ENCODE measurements at places on chromosomes 16 and 17. TPM values are rescaled to one million over a fixed set of nuclear protein-coding genes. Genes with fewer than 3 reads are reported as not detected.

AATF gene
- total RNA-seq, result 32.7 TPM

RAP1GAP2 gene
- 8.4 TPM for total RNA-seq

AANAT gene
- total RNA-seq, result not detected

SCNN1G gene
- 5.4 TPM for total RNA-seq

SPN gene
- 0.67 TPM for total RNA-seq

CDH13 gene
- total RNA-seq, result 3.4 TPM

PYDC1 gene
- not detected for total RNA-seq

KRT15 gene
- total RNA-seq, result not detected

TBX6 gene
- total RNA-seq, result 2.1 TPM

RASD1 gene
- 149 TPM for total RNA-seq

BCL6B gene
- total RNA-seq, result 18.9 TPM

GRCh38 chr17:74567397-74567796, at the start of gene CD300H:
TSS of gene CD300H (minus strand) at chr17:74567509.
- no peak within 1 kb of the TSS for H3K4me3 ChIP-seq
- H3K36me3 ChIP-seq, result no peaks in the 10 kb centered on the region
- H3K27me3 ChIP-seq, result no peaks in the 10 kb centered on the region
- H3K27ac ChIP-seq, result no peak within 1 kb of the TSS
- no peaks in the 10 kb centered on the region for H3K4me1 ChIP-seq

DNA sequence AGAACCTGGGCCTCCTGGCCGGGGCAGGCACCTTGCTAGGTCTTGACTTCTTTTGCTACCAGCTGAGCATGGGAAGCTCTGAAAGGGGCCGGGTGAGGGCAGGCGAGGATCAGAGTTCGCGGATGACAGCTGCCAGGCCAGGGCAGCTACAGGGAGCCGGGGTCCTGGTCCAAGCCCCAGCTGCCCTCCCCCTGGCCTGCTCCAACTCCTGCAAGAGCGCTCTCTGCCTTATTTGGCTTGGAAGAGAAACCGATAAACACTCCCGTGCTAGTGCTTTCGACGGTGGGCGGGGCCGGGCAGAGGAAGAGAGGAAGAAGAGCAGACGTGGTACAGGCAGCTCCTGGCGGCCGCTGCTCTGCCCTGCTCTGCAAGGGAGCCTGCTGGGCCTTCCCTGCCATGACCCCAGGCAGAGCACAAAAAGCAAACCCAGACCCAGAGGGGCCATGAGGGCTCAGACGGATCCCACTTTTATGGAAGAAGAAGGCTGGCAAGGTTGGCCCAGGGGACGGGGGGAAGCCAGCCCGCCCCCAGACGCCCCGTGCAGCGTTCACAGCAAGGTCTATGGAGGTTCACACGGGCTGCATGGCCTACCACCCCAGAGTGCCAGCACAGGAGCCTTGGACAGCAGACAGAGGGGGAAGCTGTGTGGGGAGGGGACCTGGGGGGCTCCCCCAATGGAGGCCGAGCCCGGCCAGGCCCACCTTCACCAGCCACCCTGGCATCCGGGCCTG, 25.6 kb downstream of the PIEZO1 start:
- peaks cover 69% of the 10 kb centered on the region for H3K4me1 ChIP-seq
- DNase-seq, result peak; percentile 39
- H3K4me3 ChIP-seq, result no peak overlapping the region
- H3K27ac ChIP-seq, result no peak overlapping the region

DNA sequence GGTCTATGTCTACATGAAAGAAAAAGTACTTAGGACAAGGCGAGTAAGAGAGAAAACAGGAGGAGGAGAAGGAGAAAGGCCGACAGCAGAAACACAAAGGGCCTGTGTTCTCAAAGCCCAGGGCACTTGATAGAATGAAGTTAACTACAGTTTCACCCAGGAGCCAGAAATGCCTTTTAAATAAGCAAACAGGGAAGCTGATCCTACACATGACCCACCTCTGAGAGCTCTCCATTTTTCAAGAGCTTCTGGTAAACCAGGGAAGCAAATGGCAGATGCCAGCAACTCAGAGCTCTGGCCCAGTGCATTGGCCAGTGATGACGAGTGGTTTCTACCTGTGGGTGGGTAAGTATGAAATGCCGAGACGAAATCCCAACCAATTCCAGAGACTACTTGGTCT, 163.4 kb downstream of the ZFHX3 start:
- peaks cover 75% of the 10 kb centered on the region for H3K4me1 ChIP-seq
- no peak overlapping the region for H3K4me3 ChIP-seq
- H3K36me3 ChIP-seq, result peaks cover 15% of the 10 kb centered on the region
- peak overlapping the region; percentile 84 for H3K27ac ChIP-seq
- peak; percentile 80 for DNase-seq

GRCh38 chr16:29824589-29825144, 4.4 kb downstream of the MVP start:
- H3K36me3 ChIP-seq, result no peaks in the 10 kb centered on the region
- H3K27me3 ChIP-seq, result no peaks in the 10 kb centered on the region
- DNase-seq, result no peak

DNA sequence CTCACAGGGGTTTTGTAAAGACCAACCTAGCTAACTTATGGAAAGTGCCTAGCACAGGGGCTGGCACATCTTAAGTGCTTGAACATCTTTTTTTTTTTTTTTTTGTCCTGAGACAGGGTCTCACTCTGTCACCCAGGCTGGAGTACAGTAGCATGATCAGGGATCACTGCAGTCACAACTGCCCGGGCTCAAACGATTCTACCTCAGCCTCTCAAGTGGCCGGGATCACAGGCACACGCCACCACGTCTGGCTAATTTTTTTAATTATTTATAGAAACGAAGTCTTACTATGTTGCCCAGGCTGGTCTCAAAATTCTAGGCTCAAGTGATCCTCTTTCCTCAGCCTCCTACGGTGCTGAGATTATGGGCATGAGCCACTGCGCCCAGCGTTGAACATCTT, 1.3 kb downstream of the LYRM9 start:
- no peaks in the 10 kb centered on the region for H3K27me3 ChIP-seq
- H3K36me3 ChIP-seq, result no peaks in the 10 kb centered on the region
- peaks cover 32% of the 10 kb centered on the region for H3K4me1 ChIP-seq
- no peak overlapping the region for H3K4me3 ChIP-seq
- no peak for DNase-seq

- H3K4me1 ChIP-seq, result no peaks in the 10 kb centered on the region
- H3K27ac ChIP-seq, result no peak overlapping the region
- DNase-seq, result no peak
- H3K27me3 ChIP-seq, result no peaks in the 10 kb centered on the region
- no peak overlapping the region for H3K4me3 ChIP-seq
Measured at GRCh38 chr17:82638183-82638773, 10.0 kb downstream of the WDR45B start.

GRCh38 chr17:68569346-68569745, 31.8 kb downstream of the FAM20A start:
- no peak for DNase-seq
- H3K4me1 ChIP-seq, result peaks cover 20% of the 10 kb centered on the region
- H3K4me3 ChIP-seq, result no peak overlapping the region
- H3K27me3 ChIP-seq, result no peaks in the 10 kb centered on the region
- H3K36me3 ChIP-seq, result no peaks in the 10 kb centered on the region

GRCh38 chr17:74599448-74599939, 7.4 kb upstream of the CD300LD start:
- H3K36me3 ChIP-seq, result no peaks in the 10 kb centered on the region
- DNase-seq, result no peak

- H3K27me3 ChIP-seq, result no peaks in the 10 kb centered on the region
- H3K4me1 ChIP-seq, result peaks cover 25% of the 10 kb centered on the region
- H3K27ac ChIP-seq, result no peak overlapping the region
- no peak overlapping the region for H3K4me3 ChIP-seq
- peaks cover 31% of the 10 kb centered on the region for H3K36me3 ChIP-seq
Measured at GRCh38 chr16:85676466-85676865, 12.3 kb downstream of the GINS2 start.

- DNase-seq, result no peak
- H3K4me1 ChIP-seq, result no peaks in the 10 kb centered on the region
- H3K4me3 ChIP-seq, result no peak overlapping the region
- no peaks in the 10 kb centered on the region for H3K36me3 ChIP-seq
- H3K27me3 ChIP-seq, result no peaks in the 10 kb centered on the region
- H3K27ac ChIP-seq, result no peak overlapping the region
Measured at GRCh38 chr17:61073799-61074513, 325.7 kb upstream of the TBX2 start.

DNA sequence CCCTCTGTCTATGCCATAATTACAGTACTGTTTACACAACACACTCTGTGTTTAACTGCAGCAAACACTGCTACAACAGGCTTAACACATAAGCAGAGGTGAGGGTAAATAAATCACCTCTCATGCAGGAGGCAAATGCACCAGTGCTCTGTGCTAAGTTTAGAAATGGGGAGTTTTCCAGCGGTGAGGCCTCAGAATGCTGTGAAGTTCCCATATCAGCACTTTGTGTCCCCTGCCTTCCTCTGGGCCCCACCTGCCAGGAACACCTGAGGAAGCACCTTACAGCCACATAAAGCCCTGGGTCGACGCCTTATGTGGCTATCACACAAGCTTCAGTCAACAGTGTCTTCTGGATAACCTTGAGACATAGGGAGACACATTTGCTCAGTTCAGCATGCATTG, 304.5 kb downstream of the HAPSTR1 start:
- H3K4me3 ChIP-seq, result no peak overlapping the region
- H3K27me3 ChIP-seq, result no peaks in the 10 kb centered on the region
- no peak for DNase-seq
- no peaks in the 10 kb centered on the region for H3K36me3 ChIP-seq
- H3K27ac ChIP-seq, result no peak overlapping the region

- no peak overlapping the region for H3K27ac ChIP-seq
- no peak for DNase-seq
- no peaks in the 10 kb centered on the region for H3K36me3 ChIP-seq
- H3K27me3 ChIP-seq, result no peaks in the 10 kb centered on the region
- H3K4me1 ChIP-seq, result no peaks in the 10 kb centered on the region
- no peak overlapping the region for H3K4me3 ChIP-seq
Measured at GRCh38 chr16:86823888-86824671, 245.7 kb downstream of the FOXL1 start.

DNA sequence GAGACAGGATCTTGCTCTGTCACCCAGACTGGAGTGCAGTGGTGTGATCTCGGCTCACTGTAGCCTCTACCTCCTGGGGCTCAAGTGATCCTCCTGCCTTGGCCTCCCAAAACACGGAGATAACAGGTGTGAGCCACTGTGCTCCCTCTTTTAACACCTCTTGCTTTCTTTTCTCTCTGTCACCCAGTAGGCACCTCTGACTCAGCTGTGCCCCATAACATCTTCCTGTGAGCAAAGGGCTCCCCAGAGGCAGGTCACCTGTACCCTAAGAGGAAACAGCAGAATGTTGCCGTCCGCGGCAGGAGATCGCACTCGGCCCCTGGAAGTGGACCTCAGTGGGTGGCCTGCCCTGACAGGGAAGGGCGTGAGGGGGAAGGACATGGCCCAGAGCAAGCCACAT, 918 bp upstream of the NLRC3 start:
- no peaks in the 10 kb centered on the region for H3K36me3 ChIP-seq
- H3K4me1 ChIP-seq, result no peaks in the 10 kb centered on the region
- H3K27ac ChIP-seq, result no peak overlapping the region
- no peak overlapping the region for H3K4me3 ChIP-seq
- no peak for DNase-seq
- H3K27me3 ChIP-seq, result no peaks in the 10 kb centered on the region

DNA sequence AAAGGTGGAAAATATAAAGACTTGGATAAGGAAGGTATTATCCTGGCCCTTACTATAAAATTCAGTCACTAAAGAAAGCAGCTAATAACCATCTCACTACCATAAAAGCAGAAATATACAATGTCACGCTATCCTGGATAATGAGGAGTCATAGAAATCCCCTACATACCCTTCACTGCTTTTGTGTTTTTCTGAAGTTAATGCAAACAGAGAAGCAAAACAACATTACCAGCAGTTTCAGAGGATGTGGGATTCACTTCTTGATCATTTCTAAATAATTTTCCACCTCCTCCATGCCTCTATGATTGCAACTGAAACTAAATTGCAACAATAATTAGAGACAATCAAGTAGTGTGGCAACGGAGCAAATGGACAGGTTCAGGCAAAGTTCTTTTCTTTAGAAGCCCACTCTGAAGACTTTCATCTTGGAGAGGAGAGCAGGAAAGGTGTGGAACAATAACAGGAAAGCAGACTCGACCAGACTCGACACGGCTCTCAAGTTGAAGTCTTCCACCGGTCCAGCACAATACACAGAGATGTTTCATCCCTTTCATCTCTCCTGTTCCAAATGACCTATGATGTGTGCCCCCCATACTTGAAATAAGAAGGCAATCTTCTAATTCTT, 10.2 kb downstream of the CYTH1 start:
- H3K4me1 ChIP-seq, result peaks cover 41% of the 10 kb centered on the region
- DNase-seq, result no peak
- no peaks in the 10 kb centered on the region for H3K36me3 ChIP-seq
- H3K27me3 ChIP-seq, result no peaks in the 10 kb centered on the region

- peak; percentile 64 for DNase-seq
- no peak overlapping the region for H3K27ac ChIP-seq
- H3K4me3 ChIP-seq, result peak overlapping the region; percentile 33
Measured at GRCh38 chr17:82372249-82373071, 895 bp downstream of the UTS2R start.

DNA sequence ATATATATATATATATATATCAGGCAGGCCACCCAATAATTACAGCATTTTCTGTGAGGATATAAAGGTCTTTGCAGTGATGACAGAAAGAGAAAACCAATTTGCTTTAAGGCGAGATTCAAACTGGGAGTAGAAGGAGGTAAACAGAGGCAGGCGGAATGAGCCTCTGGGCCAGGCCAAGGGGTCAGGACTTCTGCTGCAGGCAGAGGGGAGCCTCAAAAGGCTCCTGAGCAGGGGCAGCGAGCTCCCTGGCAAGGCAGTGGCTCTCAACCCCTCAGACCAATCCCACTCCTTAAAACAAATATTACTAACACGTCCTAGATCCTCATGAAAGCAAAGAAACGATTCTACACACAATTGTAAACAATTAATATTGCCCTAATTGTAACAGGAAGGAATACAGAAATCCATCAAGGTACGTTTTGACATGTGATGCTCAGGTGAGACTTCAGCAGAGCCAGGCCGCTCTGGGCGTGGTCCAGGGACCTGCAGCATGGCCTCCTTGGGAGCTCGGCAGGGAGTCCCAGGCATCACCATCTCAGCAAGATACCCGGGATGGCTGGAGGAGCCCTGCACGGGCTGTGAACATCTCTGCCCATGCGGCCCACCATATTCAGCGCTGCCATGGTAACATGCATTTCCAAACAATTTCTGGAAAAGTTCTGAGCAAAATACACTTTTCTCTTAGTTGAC, 18.4 kb downstream of the FBXO31 start:
- H3K36me3 ChIP-seq, result peaks cover 8% of the 10 kb centered on the region
- no peaks in the 10 kb centered on the region for H3K27me3 ChIP-seq
- H3K4me3 ChIP-seq, result no peak overlapping the region
- peaks cover 34% of the 10 kb centered on the region for H3K4me1 ChIP-seq

All from thyroid gland (tissue), 4 donors.